Kidney epithelial cell (primary cell): ENCODE measurements at places on chromosomes 4 and X.

- no peak for DNase-seq
These were observed 1757.3 kb downstream of the PCDH7 start for GRCh38 chr4:32477518-32477917.

- DNase-seq = no peak
These were observed 115.7 kb upstream of the ZXDA start for GRCh38 chrX:58025979-58026378.

DNA sequence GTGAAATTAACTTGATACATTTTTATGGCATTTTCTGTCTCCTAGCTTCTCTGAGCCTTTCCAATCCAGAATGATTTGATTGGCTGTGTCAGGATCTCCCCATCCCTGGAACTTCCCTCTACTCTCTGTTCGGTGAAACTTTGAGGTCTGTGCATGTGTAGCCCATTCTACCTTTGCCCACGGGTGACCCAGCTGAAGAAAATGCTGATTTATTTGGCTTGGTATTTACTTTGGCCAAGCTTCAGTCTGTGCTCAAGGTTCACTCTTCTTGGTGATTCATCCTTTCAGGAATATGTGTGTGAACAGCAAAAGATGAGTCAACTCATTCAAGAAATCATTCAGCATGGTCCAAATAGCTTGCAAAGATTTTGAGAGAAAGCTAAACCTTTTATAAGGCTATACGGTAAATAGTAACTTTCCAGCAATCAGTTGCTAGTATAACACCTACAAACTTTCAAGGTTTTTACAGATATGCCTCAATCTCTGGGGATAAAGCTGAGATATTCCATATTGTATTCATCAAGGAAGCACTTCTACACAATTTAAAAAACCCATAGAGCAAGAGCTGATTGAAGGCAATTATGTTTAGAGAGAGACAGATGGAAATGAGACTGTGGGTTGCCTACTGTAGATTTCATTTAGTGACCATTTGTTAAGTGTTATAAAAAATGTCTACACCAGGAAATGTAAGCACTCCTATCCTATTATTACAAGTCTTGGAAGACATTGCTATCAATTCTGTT, 233.9 kb upstream of the CXXC4 start:
- peak; percentile 96 for DNase-seq

GRCh38 chr4:79563219-79563618, 155.2 kb upstream of the GK2 start:
- no peak for DNase-seq

DNA sequence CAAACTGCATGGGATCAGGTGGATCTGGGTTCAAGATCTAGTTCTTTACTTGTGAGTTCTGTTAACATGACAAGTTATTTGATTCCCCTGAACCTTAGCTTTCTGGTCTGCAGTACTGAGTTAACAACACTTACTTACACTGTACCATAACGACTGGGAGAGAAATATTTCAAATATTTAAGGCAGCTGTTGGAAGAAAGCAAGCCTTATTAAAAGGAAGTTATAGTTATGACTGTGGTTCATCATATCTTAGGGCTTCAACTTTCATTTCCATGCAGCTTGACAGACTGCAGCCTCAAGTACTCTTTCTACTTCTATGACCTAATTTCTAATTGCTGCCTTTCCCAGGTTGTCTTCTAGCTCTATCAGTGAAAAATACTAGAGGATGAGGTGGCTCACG, 40.0 kb upstream of the PDGFRA start:
- DNase-seq = no peak

GRCh38 chr4:20603671-20604313, 96.5 kb upstream of the PACRGL start:
- DNase-seq = no peak

DNA sequence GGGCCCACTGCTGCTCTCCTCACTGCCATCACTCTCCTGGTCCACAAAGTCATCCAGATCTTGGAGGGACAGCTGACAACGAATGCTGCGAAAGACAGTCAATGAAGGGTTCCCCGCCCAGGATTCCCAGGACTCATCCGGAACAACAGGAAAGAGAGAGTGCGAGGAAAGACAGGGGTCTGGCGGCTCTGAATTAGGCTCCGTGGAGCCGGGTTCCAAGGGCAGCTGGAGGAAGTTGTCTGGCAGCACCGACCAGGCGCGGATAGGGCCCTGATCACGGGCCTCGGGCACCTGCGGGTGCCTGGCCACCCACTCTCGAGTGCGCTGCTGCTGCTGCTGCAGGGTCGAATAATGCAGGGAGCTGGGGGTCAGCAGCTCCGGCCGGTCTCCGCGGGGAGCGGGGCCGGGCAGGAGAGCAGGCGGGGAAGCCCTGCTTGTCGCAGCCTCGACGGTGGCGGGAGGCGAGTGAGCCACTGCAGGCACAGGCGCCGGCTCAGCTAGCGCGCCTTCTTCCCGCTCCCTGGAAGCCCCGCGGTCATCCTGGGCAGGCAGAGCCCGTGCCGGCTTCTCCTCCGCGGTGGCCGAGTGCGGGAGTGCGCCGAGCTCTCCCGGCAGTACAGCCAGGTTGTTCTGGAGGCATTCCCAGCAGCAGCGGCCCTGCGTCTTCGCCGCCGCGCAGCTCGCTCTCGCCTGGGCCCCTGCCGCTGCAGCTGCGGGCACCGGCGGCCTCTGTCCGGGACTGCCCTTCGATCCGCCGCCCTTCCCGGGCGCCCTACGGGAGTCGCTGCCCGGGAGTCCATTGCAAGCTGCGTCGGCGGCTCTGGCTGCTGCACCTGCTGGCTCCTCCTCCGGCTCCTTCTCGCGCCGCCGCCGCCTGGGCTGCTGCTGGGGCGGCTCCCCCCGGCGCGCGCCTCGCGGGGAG, 1.1 kb downstream of the SOWAHB start:
- DNase-seq = no peak

GRCh38 chr4:86611757-86612156, 17.6 kb downstream of the PTPN13 start:
- DNase-seq = no peak

GRCh38 chrX:68692651-68693050, 45.2 kb downstream of the STARD8 start:
- DNase-seq = no peak

- no peak for DNase-seq
These were observed 113.6 kb downstream of the GLUD2 start for GRCh38 chrX:121160987-121161386.

DNA sequence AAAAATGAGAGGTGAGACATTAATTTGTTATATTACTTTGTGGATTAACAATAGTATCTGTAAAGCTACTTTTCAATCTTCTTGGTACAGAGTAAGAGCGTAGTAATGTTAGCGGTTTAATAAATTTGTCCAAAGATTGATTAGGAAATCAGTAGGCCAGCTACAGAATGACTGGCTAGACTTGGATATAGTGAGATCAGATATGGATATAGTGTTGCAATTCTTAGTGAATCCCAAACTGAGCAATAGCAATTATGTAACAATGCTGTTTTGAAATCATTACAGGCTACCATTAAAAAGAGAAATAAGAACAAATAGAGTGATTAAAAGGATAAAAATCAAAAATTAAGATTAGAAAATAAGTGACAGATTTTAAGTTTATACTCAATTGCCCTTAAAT, 847 bp upstream of the UGT2A2 start:
- no peak for DNase-seq

DNA sequence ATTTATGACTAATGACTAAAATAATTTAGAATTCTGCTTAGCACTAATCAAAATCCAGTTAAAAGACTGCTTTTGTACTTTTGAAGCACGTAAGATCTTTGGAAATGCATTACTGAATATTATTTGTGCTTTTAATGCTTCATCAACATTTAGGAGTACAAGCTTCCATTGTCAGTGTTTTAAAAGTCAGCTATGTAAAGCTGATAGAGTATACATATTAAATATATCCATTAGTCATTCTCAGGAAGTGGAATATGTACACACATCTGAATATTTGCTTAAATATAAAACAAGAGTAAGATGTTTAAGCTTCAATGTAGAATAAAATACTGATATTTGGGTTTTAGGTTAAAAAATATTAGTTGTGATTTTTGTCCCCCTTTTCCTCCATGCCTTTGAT, 54.1 kb downstream of the ANK2 start:
- DNase-seq = no peak

DNA sequence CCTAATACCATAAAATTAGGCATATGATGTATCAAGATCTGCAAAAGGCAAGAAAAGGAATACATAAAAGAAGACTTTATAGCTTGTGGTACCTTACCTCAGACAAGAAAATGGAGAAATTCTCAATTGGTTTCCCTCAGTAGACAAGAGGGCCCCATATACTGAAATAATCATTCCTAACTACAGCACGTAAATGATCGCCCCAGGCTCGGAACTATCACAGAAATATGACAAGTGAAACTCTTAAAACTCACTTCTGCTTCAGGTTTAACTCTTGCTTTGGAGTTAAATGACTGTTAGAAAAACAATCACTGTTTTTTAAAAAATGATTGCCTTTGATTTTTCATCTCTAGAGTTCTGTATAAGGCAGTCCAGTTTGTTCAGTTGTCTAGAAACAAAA, 38.6 kb upstream of the NAP1L5 start:
- DNase-seq = no peak

- no peak for DNase-seq
These were observed 42.5 kb upstream of the BBS12 start for GRCh38 chr4:122689972-122690371.

DNA sequence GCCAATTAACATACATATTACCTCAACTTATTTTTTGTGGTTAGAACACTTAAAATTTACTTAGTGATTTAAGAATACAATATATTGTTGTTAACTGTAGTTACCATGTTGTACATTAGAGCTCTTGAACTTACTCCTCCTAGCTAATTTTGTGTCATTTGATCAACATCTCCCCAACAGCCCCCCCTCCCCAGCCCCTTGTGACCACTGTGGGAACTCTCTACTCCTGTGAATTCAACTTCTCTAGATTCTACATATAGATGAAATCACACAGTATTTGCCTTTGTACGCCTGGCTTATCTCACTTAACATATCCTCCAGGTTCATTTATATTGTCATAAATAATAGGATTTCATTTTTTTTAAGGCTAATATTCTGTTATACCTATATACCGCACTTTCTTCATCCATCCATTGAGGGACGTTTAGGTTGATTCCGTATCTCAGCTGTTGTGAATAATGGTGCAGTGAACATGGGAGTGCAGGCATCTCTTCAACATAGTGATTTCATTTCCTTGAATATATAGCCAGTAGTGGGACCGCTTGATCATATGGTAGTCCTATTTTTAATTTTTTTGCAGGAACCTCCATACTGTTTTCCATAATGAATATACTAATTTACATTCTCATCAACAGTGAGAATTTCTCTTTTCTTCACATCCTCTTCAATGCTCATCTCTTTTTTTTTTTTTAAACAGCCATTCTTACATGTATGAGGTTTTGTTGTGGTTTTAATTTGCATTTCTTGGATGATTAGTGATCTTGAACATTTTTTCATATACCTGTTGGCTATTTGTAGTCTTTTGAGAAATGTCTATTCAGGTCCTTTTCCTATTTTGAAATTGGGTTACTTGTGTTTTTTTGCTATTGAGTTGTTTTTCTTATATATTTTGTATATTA, 66.8 kb downstream of the RAPGEF2 start:
- no peak for DNase-seq

GRCh38 chr4:98828801-98829200, 100.1 kb downstream of the EIF4E start:
- DNase-seq = no peak
